ENCODE measurements at places on chromosomes 16 and 17.

GRCh38 chr17:46894476-46895151 is 28.3 kb upstream of the GOSR2 start:
- no peak for DNase-seq

GRCh38 chr16:80027007-80027965 is 426.7 kb upstream of the MAF start:
- no peak for DNase-seq

- no peak for DNase-seq
These were observed 668 bp downstream of the ATPAF2 start for GRCh38 chr17:18038149-18038850.

DNA sequence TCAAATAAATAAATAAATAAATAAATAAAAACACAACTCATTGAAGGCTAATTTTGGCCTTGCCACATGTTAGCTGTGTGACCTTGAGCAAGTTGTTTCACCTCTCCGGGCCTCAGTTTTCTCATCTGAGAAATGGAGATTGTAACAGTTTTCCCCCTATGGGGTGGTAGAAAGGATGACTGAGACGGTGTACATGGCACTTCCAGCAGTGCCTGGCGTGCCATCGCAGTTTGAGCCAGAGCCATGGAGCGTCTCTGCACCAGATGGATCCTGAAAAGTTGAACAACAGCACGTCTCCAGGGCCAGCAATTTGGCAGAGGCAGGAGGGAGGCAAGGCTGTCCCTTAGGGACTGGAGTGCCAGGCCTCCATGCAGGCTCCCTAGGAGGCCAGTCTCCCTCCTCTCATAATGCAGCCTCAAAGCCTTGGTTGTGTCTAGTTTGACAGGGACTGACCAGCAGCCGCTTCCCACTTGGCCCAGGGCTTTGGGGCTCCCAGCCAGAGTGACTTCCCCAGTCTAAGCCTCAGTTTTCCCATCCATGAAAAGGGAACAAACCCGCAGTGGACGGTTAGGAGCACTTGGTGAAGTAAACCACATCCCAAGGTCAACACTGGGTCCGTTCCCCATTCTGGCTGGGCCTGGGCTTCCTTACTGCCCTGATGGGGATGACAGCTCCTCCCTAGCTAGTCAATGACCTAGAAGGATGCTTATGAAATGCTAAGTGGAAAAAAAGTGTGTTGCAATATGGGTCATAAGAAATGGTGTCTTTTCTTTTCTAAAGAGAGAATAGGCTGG is 19.3 kb downstream of the SOCS1 start:
- DNase-seq = no peak

DNA sequence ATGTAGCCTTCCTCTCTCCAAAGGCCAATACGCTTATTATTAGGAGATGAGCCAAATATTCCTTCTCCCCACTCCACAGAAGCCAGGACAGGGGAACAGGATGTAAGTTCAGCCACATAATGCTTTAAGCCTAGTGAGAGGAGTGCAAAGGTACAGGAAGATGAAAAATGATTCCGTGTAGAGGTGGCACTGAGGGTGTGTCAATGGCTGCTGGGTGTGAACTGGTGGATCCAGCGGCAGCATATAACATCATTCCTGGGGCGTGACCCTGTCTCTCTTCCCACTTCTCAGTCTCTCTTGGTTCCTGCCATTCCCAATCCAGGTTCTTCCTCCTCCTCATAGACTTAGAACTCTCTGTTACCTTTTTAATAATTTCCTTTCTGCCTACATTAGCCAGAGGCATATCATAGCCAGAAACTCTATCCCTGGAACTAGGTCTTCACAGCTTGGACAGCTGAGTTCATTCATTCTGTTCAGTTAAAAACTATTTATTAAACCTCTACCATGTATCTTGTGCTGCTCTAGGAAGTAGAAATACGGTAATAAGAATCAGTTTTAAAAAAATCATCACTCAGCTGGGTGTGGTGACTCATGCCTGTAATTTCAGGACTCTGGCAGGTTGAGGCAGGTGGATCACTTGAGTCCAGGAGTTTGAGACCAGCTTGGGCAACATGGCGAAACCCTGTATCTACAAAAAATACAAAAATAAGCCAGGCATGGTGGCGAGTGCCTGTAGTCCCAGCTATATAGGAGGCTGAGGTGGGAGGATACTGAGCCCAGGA is 58.0 kb upstream of the FAM20A start:
- no peak for DNase-seq

DNA sequence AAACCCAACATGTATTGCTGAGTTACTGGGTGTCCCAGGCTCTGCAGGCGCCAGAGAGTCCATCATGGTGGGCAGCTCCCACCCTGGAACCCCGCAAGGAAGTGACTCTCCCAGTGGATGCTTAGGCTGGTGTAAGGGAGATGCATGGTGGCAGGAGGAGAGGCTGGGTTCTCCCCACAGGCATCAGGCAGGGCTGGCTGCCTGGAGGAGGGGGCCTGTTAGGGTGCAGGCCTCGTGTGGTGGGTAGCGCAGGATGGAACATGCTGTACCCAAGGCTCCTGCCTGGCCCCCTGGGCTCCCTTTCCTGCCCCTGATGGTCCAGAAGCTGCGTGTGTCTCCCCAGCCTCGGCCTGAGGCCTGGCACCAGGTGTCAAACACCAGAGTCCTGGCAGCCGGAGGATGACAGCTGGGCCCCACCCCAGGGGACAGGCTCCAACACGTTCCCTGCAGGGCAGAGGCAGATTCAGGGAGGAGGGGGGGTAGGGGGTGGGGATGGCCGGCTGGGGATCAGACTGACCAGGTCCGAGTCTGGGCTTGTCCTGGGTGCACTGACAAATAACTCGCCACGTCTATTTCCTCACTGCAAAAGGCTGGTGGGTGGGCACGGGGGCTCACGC is 40.2 kb upstream of the CIBAR2 start:
- DNase-seq = no peak

GRCh38 chr17:37284191-37284590 is 91.6 kb upstream of the C17orf78 start:
- no peak for DNase-seq

DNA sequence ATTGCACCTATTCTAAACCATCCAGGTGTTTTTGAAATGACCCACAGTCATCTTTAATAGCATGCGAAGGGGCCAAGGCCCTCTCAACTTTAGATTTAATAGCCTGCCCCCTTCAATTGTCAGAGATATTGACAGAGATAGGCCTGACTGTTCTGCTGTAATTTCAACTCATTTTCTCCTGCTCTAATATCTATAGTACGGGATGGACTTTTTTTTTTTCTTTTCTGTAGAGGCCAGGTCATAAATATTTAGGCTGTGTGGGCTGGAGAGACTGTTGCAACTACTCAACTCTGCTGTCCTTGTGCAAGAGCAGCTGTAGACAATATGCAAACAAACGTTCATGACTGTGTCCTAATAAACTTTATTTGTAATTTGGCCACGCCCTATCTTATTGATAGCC is 24.7 kb upstream of the KRT20 start:
- DNase-seq = no peak

DNA sequence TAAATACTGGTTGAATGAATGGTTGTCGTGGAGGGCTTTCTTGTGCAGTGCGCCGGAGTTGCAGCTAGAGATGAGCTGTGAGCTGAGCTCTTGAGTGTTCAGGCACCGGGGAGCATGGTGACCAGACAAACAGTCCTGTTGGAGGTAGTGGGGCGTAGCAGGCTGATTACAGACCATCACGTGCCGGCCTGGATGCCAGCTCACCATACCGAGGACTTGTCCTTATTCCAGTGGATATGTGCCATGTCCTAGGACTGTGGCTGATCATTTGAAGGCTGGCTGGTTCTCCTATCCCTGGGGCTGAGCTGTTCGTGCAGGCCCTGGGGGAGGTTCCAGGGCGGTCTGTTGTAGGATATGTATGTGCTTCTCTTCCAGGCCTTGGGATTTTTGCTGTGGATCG is 60.0 kb downstream of the ABCC1 start:
- DNase-seq = no peak

DNA sequence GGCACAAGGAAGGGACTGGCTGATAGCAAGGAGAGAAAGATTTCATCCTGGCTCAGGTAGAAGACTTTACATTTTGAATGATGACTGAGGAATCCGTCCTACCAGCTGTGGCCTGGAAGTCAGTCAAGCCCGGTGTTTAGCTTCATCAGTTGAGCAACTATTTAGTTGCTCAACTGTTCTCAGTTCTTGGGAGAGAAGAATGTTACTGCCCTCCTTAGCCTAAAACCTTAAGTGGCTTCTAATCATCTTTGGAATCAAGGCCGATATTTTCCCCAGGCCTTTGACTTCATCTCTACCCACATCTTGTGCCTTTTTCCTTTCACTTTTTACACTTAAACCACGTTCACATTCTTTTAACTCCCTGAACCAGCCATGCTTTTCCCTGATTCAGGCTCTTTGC is 17.3 kb upstream of the RBL2 start:
- DNase-seq = no peak

DNA sequence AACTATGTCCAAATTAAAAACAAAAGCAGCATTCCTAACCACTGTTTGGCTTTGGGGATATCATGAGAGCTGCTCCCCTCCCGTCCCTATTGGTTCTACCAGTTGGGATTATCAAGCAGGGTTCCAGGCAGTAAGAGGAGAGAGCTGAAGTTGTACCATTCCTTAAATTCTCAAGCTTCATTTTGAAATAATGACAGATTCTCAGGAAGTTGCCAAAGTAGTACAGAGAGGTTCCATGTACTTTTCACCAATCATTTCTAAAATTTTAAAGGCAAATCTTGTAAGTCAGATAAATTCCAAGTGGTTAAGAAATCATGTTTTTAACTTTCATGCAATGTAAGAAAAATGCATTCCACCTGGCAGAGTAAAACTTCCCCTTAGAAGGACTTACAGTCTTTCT is 36.9 kb downstream of the TEX2 start:
- no peak for DNase-seq

- no peak for DNase-seq
These were observed 946 bp upstream of the TMEM256 start for GRCh38 chr17:7404737-7405349.

GRCh38 chr17:17762744-17763105 is 74.1 kb downstream of the SREBF1 start:
- no peak for DNase-seq

- no peak for DNase-seq
These were observed 14.5 kb upstream of the LDHD start for GRCh38 chr16:75131081-75131480.

GRCh38 chr17:56230660-56231059 is 77.4 kb downstream of the ANKFN1 start:
- DNase-seq = no peak

- DNase-seq = no peak
These were observed 120.0 kb upstream of the GOT2 start for GRCh38 chr16:58853854-58854791.

DNA sequence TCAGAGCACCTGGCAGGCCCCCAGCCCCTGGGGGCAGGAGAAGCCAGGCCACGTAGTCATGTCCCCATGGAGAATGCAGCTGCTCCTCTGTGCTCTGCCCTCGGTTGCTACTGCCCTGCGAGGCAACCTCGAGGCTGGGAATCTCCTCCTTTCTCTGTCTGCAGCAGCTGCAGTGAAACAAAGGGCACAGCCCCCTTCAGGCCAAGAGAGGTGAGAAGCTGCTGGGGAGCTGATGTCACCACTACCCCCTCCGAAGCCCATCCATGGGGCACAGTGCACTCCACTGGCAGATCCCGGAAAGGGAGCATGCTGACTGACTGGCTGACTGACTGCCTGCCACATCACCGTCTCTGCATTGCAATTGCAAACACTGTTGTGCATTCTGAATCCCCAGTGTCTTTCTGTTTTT is 103.7 kb downstream of the GRIN2A start:
- no peak for DNase-seq

Measured in GM19239 (cell line).